ENCODE measurements at places on chromosomes 2 and 18.
A peak's percentile ranks its signal among the peaks of the same experiment; 100 is the strongest.

- DNase-seq: no peak
Observed at GRCh38 chr2:136306836-136307235, 188.9 kb upstream of the CXCR4 start.

DNA sequence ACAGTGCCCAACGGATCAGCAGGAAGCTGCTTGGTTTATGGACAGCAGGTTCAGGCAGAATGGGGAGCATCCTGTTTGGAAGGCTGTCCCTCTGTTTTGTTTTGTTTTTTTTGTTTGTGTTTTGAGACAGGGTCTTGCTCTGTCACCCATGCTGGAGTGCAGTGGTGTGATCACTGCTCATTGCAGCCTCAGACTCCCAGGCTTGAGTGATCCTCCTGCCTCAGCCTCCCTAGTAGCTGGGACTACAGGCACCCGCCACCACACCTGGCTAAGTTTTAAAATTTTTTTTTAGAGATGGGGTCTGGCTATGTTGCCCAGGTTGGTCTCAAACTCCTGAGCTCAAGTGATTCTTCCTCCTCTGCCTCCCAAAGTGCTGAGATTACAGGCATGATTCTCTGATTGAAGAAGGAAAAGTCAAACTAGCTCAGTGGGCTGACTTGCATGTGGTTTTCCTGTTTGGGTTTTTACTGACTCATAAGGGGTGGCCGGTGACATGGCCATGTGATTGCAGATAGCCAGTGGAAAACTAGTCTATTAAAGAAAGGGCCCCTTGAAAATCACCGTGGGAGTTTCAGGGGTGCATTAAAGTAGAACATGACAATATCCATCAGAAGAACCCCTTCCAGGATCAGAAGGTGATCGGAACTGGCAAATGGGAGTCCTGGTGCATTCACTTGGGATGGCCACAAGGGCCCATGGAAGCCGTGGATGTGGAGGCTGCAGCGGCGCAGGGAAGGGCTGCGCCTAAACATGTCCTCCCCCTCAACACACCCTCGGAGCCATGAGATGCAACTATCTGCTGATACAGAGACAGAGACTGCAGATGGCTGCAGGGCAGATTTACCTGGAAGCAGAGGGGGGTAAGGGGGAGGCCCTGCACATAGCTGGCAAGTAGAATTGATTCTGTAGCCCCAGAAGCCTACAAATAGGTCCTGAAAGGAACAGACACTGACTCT is 26.5 kb downstream of the AQP12B start:
- peak; percentile 29 for DNase-seq

- peak; percentile 0 for DNase-seq
Observed at GRCh38 chr2:50746526-50746925, 285.4 kb downstream of the NRXN1 start.

- no peak for DNase-seq
Observed at GRCh38 chr18:34322365-34323289, 97.9 kb upstream of the NOL4 start.

DNA sequence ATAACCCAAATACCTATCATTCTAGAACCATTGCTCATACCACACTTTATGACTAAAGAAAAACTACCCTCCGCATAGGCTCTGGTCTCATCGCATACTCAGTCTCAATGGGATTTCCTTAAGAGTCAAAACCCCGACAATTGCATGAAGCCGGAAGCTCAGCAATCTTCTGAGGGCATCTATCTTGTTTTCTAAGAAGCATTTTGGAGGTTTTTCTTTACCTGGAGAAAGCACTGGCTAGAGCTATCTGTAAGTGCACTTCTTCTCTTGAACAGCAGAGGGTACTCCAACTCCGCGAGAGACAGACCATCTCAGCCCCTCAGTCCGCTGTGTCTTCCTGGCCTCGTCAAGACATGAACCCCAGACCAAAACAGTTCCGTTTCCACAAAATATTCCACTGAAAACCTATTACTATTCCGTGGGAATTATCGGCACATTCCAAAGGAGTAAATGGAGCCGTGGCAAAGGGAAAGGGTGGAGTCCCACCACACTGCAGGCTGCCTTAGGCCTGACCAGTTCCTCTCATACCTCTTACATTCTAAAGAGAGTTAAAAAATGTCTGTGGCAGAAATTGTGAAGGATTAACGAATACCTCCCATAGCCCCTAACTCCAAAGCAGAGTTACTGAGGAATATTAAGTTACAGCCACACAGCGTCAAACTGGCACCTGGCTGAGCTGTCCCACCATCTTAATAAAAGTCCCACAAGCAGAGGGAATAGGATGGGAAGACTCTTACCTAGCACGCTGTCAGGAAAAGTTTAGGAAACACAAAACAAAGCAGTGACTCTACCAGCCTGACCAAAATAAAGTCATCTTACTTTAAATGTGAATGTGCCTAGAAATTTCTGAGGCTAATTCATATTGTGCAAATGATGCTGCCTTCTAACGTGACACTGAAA is 325.6 kb upstream of the VRK2 start:
- DNase-seq: peak; percentile 36

DNA sequence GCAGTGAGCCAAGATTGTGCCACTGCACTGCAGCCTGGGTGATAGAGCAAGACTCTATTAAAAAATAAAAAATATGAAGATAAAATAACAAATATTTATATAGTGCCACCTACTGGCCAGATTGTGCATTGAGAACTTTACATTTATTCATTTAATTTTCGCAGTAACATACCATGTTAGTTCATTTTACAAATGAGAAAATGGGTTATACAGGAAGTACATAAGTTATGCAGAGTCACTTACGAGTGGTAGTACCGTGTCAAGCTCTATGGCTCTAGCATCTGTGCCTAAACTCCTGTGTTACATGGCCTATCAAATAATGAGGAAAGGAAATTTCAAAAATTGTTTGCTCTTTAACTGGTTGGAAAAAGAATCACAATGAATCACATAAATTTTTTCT is 27.9 kb downstream of the RIF1 start:
- DNase-seq: no peak
